ENCODE measurements at places on chromosomes 13 and 19.

DNA sequence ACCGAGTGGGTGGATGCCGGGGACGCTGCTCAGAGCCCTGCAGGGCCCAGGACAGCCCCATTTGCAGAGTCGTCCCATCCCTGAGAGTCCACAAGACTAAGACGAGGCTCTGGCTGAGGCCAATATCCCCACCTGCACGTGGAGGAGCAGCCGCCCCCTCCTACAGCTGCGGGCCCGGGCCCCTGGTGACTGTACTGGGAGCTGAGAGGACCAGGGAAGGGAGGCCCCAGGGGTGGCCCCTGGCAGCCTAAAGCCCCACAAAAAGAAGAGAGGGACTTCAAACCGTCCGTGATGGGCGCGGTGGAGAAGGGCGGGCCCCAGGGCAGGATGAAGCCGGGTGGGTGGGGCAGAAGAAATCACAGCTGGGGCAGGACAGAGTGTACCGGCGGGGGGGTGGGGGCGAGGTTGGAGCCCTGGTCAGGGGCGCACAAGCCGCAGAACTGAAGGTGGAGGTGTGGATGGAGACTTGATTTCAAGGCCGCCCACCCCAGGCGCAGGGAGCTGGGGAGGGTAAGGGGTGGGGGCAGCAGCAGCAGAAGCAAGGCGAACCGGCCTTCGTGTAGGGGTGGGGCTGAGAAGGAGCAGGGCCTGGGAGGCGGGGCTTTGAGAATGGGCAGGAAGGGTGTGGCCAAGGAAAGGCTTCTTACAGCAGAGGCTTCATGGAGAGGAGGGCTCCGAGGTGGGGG is 12.9 kb downstream of the CFD start:
- DNase-seq: peak; percentile 85

GRCh38 chr19:2096034-2096479 is at the start of gene MOB3A:
Gene MOB3A, minus strand, starts transcription at chr19:2096326. Its CDS starts 17,766 bp downstream, at chr19:2078560.
- DNase-seq: peak; percentile 92

GRCh38 chr19:33382006-33382405 is 8.5 kb downstream of the CEBPG start:
- no peak for DNase-seq

DNA sequence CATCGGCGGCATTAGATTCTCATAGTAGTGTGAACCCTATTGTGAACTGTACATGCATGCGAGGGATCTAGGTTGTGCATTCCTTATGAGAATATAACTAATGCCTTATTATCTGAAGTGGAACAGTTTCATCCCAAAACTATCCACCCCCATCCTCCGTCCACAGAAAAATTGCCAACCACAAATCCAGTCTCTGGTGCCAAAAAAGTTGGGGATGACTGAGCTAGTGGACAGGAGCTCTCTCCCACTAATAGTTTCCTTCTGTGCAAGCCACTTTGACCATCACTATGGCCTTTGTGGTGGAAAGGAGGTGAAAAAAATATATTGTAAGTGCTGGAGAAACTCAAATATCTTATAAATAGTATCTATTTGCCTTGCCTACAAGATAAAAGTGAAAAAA is 857.8 kb downstream of the DIAPH3 start:
- DNase-seq: no peak

- no peak for DNase-seq
Measured at GRCh38 chr13:92677571-92677970, 549.0 kb upstream of the GPC6 start.

DNA sequence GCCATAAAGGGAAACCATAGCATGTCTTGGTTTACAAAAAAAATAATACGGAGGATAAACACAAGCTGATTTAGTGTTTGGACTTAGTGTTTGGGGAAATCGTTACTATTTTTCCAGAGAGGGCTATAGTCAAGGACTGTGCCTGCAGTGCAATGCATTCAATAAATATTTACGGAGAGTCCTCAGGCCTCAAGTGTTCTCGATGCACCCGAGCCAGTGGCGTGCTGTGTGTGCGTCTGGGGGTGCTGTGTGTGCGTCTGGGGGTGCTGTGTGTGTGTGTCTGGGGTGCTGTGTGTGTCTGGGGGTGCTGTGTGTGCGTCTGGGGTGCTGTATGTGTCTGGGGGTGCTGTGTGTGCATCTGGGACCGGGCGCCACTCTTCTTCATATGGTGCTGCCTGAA is 71.7 kb upstream of the GTF3A start:
- no peak for DNase-seq

- DNase-seq: no peak
Measured at GRCh38 chr13:20570517-20570916, 3.6 kb downstream of the IFT88 start.

DNA sequence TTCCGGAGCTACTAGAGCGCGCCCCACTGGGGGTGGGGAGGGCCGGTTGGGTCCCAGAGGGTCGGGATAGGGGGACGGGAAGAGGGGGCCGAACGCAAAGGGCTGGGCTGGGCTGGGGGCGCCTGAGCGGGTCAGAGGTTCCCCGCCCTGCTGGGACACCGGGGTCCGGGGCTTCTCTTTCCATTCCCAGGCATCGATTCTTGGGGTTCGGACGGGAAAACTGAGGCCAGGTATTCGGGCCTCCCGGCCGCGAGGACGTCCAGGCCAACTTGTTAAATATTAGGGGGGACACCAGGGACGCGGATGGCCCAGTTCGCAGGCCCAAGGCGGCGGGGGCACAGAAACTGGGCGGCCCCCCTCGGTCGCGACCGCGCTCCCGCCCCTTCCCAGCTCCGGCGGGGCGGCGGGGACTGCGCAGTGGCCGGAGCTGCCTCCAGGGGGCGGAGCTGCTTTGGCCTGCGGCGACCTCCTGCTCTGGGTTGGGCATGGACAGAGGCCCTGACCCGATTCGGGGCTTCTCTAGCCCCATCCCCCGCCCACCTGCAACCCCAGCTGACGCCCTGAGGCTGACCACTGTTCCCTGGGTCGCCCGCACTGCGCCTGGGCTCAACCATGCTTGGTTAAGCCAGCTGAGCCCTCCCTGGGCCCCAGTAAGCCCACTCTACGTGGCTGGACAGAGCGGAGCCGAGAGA is 1.2 kb upstream of the KLF16 start:
- peak; percentile 54 for DNase-seq

GRCh38 chr13:113629866-113630265 is 28.1 kb downstream of the ATP4B start:
- DNase-seq: no peak

- DNase-seq: no peak
Measured at GRCh38 chr19:16654140-16654539, 5.8 kb downstream of the SMIM7 start.

DNA sequence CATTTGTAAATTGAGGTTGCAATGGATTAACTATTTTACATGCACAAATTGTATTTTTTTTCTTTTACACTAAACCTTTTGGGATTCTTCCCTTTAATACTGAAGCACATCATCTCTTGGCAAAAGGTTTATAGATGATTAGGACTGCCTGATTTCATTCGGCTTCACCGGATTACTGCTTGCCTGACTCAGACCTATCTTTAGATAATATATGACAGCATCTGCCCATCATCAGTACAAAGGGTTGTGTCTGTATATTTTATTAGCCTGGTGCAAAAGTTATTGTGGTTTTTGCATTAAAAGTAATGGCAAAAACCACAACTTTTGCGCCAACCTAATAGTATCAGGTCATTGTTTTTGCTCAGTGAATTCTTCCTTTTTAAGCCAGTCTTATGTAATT is 316.2 kb upstream of the HTR2A start:
- no peak for DNase-seq

DNA sequence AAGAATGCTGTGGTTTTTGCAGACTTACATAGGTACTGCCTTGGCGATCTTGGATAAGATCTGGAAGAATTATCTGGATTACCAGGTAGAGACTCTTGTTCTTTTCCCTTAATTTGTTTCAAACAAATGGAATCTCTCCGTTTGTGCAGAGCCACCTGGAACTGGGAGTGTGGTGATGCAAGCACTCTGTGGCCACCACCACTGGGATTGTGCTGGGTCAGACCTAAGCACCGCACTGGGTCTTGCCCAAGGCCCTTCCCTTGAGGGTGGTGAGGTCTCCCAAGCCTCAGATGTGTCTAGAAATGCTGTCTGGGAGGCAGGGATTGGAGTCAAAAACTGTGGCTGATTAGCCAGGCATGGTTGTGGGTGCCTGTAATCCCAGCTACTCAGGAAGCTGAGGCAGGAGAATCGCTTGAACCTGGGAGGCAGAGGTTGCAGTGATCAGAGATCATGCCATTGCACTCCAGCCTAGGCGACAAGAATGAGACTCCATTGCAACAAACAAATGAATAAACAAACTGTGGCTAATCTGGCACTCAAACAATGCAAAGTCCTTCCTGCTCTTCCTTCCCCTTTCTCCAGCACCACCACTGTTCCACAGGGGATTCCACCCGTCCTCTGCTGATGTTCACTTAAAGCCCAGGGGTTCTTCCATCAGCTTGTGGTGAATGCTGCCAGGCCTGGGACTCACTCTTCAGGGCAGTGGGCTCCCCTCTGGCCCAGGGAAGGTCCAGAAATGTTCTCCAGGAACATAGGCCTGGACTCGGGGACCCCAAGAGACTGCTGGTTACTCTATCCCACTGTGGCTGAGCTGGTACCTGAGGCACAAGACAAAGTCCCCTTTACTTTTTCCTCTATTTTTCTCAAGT is 10.8 kb upstream of the CEACAM1 start:
- no peak for DNase-seq

DNA sequence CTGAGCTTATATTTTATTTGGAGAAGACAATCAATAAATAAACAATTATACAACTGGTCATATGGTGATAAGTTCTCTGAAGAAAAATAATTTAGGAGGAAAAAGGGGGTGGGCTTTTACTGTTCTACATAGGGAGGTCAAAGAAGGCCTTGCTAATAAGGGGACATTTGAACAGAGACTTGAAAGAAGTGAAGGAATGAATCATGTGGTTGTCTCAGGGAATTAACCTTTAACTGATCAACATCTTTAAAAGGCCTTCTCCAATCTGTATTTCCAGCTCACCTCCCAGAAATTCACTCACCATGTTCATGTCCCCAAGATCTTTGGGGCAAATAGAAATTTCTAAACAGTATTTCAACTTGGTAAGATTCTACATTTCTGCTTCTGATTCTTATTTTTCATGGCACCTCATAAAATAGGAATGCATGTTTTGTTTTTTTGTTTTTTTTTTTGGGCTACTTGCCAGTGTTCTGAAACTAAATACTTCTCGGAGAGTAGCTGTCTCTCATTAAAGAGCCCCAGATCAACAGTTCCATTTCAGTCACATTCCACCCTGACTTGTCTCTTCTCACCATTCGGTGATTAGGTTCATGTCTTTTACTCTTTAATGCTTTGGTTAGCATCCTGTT is 19.2 kb upstream of the LPAR6 start:
- no peak for DNase-seq

DNA sequence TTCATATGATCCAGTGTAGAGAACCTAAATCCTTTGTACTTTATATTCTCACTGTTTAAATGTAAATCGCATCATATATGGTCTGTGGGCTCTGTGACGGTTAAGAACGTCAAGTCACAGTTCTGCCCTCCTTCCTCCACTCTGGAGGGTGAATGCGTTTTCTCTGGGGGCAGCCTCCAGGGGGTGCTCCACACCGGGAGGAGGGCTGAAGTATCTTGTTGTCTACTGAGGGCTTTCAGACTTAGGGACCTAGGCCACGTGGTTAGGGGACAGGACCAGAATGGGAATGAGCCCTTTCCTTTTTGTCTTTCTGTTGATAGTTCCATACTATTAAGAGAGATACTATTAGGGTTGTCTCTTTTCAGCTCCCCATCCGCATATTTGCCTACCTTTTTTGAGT is 504.9 kb downstream of the FGF9 start:
- no peak for DNase-seq

DNA sequence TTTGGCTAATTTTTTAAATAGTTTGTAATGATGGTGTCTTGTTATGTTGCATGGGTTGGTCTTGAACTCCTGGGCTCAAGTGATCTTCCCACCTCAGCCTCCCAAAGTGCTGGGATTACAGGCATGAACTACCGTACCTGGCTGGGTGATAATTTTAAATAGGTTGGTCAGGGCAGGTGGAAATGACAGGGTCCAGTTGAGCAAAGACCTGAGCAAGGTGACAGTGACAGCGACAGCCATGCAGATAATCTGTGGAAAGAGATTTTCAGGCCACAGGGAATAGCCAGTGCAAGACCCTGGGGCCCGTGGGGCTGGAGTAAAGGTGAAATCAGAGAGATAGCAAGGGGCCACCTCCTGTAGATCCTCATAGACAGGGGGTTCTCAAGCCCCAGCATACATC is 3.5 kb downstream of the SPACA6 start:
- DNase-seq: no peak

GRCh38 chr13:33186861-33187291 is 98.7 kb downstream of the STARD13 start:
- DNase-seq: no peak

GRCh38 chr13:102703726-102704035 is 8.8 kb upstream of the METTL21C start:
- no peak for DNase-seq

GRCh38 chr13:98237331-98237730 is 60.3 kb upstream of the RNF113B start:
- DNase-seq: no peak

DNA sequence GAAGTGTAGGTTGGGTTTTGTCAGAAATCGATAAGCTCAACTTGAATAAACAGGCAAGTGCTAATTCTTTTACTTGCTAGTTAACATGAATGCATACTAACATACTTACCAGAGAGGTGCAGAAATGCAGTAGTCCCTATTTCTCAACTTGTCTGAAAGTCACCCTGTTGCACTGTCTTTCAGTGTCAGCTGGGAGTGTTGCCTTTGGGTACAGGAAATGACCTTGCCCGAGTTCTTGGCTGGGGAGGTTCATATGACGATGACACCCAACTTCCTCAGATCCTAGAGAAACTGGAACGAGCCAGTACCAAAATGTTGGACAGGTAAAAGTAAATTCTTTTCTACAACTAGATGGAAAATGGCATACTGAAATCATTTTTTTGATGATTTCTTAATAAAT is 103.5 kb upstream of the AKAP11 start:
- no peak for DNase-seq

DNA sequence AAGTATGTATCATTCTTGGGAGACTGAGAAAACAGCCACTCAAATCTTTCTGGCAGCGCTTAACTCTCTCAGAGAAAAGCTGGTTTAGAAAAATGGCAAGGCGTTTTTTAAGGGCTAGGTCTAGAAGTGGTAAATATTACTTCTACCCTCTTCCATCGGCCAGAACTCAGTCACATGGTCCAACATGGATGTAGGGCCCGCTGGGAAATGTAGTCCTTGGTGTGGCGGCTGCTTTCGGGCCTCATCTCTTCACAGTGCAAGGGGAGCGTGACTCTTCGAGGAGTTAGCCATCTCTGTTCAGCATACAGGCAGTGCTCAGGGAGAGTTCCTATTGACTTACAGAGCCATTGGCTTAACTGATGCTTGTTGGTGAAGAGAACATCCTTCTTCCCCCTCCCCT is 6.3 kb downstream of the VSTM2B start:
- DNase-seq: no peak

- DNase-seq: no peak
Measured at GRCh38 chr13:27367570-27367969, 56.8 kb upstream of the GTF3A start.

- DNase-seq: no peak
Measured at GRCh38 chr13:106468744-106469590, 66.5 kb downstream of the EFNB2 start.

GRCh38 chr13:113562085-113562749 is 22.3 kb upstream of the TFDP1 start:
- DNase-seq: no peak
